ENCODE measurements at places on chromosomes 5 and 9. TPM values are rescaled to one million over a fixed set of nuclear protein-coding genes. Genes with fewer than 3 reads are reported as not detected.

DPYSL3 gene
- polyA plus RNA-seq = not detected

FBXO10 gene
- polyA plus RNA-seq = 7.6 TPM

- peak overlapping the region; percentile 76 for H3K4me3 ChIP-seq
- peak overlapping the region; percentile 63 for H3K27ac ChIP-seq
- peaks cover 22% of the 10 kb centered on the region for H3K4me1 ChIP-seq
- no peaks in the 10 kb centered on the region for H3K36me3 ChIP-seq
- DNase-seq = no peak
- no peaks in the 10 kb centered on the region for H3K27me3 ChIP-seq
Measured at GRCh38 chr5:61319388-61320146, 12.5 kb upstream of the ZSWIM6 start.

GRCh38 chr5:198516-199196 lies 7.4 kb downstream of the LRRC14B start:
- peaks cover 20% of the 10 kb centered on the region for H3K4me1 ChIP-seq
- H3K36me3 ChIP-seq = no peaks in the 10 kb centered on the region
- DNase-seq = no peak

GRCh38 chr9:108182270-108182669 lies 673.5 kb downstream of the ACTL7B start:
- no peak overlapping the region for H3K4me3 ChIP-seq
- no peak for DNase-seq
- no peaks in the 10 kb centered on the region for H3K36me3 ChIP-seq
- no peak overlapping the region for H3K27ac ChIP-seq
- H3K4me1 ChIP-seq = no peaks in the 10 kb centered on the region

Measured in naive B cell (primary cell).